ENCODE measurements at places on chromosomes 2 and 18. TPM values are rescaled to one million over a fixed set of nuclear protein-coding genes. Genes with fewer than 3 reads are reported as not detected.

SLC11A1 gene
- 0.29 TPM for total RNA-seq

MBOAT2 gene
- total RNA-seq: 31.1 TPM

SCG2 gene
- under 0.01 TPM for total RNA-seq

SERPINB10 gene
- total RNA-seq: 0.35 TPM

TMEM163 gene
- total RNA-seq: not detected

PRKAG3 gene
- total RNA-seq: not detected

TGFA gene
- not detected for total RNA-seq

ZC3H6 gene
- 0.86 TPM for total RNA-seq

MARCO gene
- total RNA-seq: not detected

ALS2 gene
- 19.8 TPM for total RNA-seq

ATP8B1 gene
- total RNA-seq: 8.9 TPM

ACTG2 gene
- total RNA-seq: 12.4 TPM

MAB21L4 gene
- not detected for total RNA-seq

STARD6 gene
- 0.35 TPM for total RNA-seq

All from myometrial cell (primary cell).